ENCODE measurements at places on chromosomes 7 and 10. TPM values are rescaled to one million over a fixed set of nuclear protein-coding genes. Genes with fewer than 3 reads are reported as not detected.

GRCh38 chr10:113219446-113219845 lies 269.4 kb downstream of the TCF7L2 start:
- DNase-seq: no peak

TET1 gene
- total RNA-seq: under 0.01 TPM

GPC2 gene
- total RNA-seq: 1.0 TPM

GRCh38 chr7:1740214-1740613 lies 70.1 kb downstream of the ELFN1 start:
- no peak for DNase-seq

FAS gene
- total RNA-seq: 36.1 TPM

GRCh38 chr7:137609500-137609899 lies 237.3 kb downstream of the DGKI start:
- no peak for DNase-seq

- peak; percentile 36 for DNase-seq
Observed at GRCh38 chr7:18610331-18610948, 114.9 kb downstream of the HDAC9 start.

NUP205 gene
- 45.0 TPM for total RNA-seq

DNA sequence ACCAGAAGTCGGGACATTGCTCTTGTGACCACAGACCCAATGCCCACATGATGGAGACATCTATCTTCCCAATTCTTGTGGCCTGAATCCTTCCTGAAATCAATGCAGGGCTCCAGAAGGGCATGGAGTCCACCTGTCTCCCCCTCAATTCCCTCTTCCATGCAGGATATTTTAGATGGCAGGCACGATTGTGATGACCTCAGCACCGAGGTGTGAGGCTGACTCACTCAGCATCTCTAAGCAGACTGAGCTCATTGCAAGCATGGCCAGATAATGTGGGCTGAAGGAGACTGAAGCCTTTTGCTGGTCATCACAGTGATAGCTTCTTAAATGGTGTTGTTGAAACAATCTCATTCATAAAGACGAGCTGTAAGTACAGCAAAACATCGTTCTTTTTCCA lies 374.9 kb upstream of the PODXL start:
- peak; percentile 26 for DNase-seq

DNA sequence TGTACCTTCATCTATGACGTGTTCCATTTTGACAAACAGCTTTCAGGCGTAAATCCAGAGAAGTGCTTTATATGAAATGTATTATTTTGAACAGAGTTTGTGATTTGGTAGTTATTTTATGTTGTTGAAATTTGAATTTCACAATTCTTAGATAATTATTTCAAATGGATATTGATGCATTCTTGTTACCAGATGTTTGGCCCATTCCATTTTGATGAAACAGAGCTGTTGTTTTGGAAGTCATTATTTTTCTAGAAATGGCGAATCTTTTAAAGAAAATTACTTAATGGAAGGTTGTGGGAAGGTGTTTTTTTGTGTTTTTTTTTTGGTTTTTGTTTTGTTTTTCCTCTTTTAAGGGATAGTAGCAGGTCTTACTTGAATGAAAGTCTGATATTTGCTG lies 2.4 kb downstream of the OTUD1 start:
- DNase-seq: no peak

DNA sequence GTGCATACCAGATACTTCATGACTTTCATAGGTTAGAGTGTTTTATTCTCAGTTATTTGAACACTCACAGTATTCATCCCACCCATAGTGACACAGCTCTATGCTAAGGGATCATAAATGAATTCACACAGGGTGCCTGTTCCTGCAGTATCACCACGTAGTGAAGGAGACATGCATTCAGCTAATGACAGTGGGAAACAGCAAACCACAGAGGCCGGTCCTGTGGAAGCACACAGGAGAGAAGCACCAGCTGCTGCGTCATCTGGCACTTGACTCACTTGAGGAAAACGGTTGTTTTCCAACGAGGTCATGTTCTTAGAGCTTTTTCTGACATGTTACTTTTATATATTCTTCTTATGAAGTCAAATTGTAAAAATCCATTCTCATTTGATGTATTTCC lies 73.0 kb downstream of the UBE3C start:
- DNase-seq: no peak

DNA sequence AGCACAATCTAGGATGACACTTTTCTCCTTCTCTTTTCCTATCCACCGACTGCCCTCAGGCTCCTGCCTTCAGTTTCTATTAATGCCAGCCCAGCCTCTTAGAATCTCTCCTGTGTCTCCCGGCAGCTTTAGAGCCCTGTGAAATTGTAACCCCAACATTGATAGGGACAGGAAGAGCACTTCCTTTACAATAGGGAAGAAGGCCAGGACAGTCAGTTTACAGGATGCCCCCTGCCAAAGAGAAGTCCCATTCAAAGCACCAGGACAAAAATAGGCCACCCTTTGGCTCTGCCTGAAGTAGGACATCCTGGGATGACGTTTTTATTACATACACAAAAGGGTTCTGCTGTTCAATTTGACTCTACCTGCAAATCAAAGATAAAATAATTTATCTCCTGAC lies 64.7 kb upstream of the ANK3 start:
- no peak for DNase-seq

DNA sequence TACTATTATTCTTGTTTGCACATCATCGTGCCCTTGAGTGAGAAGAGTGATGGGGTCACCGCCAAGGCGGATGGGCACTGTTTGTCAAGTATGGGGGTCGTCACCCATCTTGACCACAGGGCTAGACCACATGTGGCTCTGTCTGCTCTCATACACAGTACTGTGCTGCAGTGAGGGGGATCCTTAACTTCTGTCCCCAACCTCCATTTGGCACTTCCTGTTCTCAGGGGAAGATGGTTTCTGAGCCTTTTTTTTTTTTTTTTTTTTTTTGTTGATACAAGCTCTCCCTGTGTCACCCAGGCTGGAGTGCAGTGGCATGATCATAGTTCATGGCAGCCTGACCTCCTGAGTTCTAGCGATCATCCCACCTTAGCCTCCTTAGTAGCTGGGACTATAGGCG lies 13.6 kb downstream of the WBP1L start:
- DNase-seq: no peak

DNA sequence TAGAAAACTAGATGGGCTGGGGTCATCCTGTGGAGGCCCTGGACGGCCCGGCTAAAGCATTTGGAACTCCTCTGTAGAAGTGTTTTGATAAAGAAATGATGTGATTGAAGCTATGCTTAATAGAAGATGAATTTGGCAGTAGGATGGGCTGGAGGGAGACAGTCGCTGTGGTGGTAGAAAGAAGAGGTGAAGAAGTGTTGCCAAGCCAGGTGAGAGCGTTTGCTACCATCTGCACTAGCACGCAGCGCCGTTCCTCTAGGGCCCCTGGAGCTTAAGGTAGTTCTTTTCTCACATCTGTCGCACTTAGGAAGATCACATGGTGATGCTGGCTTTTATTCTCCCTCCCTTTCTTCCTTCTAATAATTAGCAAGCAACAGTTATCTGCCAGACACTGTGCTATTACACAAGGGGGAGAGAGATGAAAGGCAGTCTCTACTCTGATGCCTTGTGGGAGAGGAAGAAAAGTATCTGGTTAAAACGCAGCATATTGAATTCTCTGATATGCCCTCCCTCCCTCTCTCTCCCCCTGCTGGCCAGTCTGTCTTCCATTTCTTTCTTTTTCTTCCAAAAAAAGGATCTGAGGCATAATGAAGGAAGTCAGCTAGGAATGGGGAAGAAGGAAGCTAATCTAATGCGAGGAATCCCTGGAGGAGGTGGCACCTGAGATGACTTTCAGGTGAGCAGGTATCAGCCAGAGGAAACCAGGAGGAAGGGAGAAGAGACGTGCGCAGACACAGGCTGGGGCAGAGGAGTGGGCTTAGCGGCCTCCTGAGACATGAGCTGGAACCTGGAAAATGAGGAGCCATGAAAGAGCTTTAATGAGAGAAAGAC lies 162.3 kb upstream of the KLF14 start:
- DNase-seq: no peak

DNA sequence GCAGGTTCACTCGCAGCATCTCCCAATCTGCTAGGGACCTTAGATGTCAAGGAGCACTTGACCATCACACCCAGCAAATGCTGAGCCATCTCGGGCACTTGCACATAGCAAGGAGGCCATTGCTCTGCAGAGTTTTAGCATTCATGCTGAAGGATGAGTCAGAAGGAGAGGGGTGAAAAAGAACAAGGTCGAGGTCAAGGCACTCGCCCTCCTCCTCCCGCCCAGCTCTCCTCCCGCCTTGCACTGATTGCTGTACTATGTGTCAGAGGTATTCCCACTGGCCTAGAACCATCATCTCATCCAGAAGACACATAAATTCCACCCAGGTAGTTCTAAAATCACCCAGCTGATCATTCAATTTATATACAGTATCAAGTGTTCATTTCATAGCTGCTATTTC lies 255.1 kb upstream of the SP4 start:
- no peak for DNase-seq

GRCh38 chr7:74253835-74254128 lies 417 bp downstream of the RFC2 start:
- no peak for DNase-seq
